ENCODE measurements at places on chromosomes 4 and X.

DNA sequence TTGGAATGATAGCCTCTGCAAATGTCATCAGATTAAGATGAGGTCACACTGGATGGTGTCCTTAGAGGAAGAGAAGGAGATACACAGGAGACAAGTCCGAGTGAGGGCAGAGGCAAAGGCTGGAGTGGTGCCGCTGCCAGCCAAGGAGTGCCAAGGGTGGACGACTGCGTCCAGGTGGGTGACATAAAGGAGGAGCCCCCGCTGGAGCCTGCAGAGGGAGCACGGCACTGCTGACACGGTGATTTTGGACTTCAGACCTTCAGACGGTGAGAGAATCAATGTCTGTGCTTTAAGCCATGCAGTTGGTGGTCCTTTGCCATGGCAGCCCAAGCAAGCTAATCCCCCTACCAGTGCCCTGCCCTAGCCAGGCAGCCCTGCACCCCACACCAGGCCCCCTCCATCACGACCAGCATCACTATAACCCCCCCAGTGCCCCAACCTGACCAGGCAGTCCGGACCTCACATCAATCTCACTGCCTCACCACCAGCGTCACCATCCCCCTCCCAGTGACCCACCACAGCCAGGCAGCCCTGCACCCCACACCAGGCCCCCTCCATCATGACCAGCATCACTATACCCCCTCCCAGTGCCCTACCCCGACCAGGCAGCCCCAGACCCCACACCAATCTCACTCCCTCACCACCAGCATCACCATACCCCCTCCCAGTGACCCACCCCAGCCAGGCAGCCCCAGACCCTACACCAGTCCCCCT lies 130.0 kb downstream of the HMX1 start:
- no peak for DNase-seq

DNA sequence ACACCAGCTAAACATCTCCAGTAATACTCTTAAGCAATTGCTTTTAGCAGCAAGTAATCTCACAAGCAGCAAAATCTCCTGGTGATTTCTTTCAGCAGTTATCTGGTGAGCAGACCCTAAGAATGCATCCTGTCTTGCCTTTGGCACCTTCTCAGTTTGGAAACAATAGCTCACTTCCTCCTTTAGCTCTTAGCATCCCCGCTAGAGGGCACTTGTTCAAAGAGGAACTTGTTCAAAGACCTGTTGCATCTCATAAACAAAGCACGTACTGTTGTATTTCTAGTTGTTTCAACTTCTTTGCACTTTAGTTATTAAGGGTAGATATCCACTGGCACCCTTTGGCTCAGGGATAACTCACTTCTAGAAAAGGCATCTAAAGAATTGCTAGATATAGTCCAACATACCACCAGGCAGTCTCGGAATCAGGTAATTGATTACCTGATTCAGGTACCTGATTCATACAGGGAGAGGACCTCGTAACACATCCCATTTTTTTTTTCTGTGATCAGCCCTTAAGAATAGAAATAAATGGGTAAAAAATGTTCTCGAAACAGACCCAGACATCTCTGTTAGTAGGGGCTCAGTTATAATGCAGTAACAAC lies 81.9 kb upstream of the QRFPR start:
- peak; percentile 22 for DNase-seq

- DNase-seq = peak; percentile 4
These were observed 128.2 kb downstream of the CBR4 start for GRCh38 chr4:168881781-168882420.

DNA sequence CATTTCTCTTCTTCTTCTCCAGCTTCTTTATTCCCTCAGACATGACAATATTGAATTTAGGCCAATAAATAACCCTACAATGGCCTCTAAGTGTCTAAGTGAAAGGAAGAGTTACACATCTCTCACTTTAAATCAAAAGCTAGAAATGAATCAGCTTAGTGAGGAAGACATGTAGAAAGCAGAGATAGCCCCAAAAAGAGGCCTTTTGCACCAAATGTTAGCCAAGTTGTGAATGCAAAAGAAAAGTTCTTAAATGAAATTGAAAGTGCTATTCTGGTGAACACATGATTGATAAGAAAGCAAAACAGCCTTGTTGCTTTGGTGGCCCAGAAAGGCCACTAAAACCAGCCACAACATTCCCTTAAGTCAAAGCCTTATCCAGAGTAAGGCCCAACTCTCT lies 146.2 kb upstream of the HHIP start:
- DNase-seq = no peak

DNA sequence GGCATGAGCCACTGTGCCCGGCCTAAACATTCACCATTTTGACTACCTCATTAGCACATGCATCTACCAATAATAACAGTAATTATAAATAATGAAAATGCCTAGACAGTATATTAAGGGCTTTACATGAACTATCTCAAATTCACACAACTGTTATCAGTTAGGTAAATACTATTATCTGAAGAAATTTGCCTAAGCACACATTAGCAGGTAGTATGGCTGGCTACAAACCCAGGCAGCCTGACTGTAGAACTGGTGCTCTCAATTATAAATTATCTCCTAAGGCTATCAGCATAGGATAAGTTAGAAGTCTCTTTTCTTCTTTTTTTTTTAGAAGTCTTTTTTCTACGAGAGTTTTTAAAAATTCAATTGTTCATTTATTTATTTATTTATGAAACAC lies 14.1 kb upstream of the CXorf38 start:
- DNase-seq = no peak

DNA sequence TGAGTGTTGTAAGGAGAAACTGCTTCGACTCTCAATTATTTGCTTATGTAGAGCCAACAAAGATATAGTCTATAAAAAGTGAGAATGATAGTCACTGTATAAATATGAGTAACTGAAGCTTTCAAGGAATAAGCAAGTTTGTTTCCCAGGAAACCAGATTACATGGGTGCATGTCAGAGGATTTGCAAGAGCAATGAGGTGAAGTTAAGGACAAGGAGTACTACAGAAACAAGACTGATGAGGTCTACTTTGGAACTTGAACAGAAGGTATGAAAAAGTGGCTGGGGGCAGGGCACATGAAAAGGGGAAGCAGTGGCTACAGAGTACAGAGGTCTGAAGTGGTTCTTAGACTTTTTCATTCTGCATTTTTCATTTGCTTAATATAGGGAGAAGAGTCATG lies 321.0 kb upstream of the CXXC4 start:
- no peak for DNase-seq

DNA sequence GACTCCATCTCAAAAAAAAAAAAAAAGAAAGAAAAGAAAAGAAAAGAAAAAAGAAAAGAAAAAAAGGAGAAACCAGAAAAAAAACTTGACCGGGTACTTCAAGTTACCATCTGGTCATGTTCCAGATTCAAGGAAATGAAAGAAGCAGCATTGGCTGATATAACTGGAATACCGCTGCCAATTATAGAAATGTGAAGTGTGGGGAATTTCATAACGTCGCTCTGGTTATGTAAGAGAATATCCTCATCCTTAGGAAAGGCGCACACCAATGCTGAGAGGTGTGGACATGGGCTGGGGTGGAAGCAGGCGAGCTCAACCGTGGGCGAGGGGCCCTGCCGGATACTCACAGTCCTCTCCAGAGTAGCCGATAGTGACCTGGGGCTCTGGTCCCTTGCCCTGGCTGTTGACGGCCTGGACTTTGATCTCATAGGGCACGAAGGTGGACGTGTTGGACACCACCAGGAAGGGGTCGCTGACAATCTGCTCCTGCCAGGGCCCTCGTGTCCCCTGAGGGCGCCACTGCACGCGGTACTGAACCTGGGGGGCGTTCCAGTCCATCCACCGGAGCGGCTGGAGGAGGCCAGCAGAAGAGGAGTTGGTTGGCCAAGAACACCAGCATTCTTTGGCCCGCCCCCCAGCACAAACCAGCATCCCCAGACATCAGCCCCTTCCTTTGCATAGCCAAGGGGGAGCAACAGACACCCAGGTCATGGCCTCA lies 19.5 kb downstream of the L1CAM start:
- no peak for DNase-seq

GRCh38 chr4:109861271-109861670 lies 13.4 kb downstream of the LRIT3 start:
- DNase-seq = no peak
